C1 segment of cervical spinal cord (tissue), 14 donors: ENCODE measurements at places on chromosomes 6 and 20.

- DNase-seq = no peak
These were observed 155.1 kb downstream of the SASH1 start for GRCh38 chr6:148497717-148498116.

GRCh38 chr6:42166444-42167141, 6.6 kb upstream of the GUCA1A start:
- DNase-seq = peak; percentile 19

DNA sequence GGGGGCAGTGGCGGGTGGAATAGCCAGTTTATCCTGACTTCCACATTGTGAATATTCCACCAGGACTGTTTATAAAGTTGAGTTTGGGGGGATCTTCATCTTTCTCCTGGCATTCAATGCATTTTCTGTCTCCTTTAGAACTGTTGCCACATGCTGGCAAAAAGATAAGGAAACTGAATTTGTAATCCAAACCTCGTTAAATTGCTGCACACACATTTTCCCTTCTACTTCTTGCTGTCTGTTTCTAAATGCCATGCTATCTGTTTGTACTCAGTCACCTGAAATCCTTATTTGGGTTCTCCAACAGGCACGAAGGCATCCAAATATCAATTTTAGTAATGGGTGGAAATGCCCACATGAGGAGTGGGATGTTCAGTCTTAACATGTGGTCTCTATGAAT, 180.2 kb upstream of the CCN2 start:
- DNase-seq = no peak

DNA sequence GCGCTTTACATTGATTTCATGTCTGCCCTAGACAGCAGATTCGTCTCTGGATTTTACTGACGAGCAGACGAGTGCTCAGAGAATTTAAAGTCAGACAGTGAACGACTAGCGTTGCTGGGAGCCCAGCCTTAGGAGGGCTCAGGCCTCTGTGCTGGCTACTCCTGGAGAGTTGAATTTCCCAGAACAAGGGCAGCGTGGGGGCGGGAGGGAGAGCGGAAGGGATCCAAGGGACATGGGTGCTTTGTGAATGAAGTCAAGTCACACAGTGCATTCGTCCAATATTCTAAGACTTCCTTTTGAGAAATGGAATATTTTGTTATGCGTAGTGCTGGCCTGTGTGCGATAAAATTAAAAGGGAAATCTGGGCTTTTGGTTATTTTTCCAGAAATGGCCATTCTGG, 126.5 kb downstream of the MYLK4 start:
- DNase-seq = no peak

DNA sequence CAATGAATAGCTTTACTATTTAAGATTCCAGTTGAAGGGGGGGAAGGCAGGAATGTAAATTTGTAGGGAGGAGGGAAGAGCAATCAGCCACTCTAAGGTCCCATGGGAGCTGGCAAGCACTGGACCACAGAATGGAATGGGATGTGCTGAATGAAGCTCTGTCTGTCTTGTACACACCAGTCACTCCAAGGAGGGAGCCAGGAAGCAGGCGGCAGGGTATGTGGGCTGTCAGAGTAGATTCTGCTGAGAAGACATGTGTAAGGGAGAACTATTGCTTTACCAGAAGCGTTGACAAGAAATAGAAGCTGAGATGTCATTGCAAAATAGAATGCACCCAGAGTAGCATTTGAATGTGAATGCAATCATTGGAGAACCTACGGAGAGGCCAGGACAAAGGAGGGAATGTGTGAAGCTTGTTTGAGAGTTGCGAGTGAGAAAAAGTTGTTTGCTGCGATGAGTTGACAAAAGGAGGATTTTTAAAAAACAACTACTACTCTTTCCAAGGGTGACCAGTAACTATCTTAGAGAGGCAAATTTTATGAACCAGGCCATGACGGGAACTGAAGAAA, 25.2 kb upstream of the PDE7B start:
- DNase-seq = no peak

DNA sequence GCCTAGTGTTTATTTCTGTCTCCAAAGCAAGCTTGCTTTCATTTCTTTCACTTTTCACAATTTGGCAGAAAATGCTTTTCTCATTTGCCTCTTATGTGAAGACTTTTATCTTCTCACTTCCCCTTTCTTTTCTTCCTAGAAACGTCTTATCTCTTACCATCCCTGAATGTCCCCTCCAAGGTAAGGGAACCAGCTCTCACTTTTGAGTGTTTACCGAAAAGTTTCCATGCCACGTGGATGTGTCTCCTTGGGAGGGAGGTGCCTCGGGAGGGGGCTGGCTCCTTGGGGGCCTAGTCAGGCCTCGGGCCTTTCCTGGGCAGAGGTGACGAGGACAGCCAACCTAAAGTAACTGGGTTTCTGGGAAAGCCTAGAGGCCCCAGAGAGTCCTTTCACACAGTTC, 127.4 kb downstream of the CD24 start:
- no peak for DNase-seq

GRCh38 chr6:50966532-50966931, 147.9 kb downstream of the TFAP2B start:
- no peak for DNase-seq

GRCh38 chr6:135117413-135117968, 62.9 kb upstream of the HBS1L start:
- no peak for DNase-seq

DNA sequence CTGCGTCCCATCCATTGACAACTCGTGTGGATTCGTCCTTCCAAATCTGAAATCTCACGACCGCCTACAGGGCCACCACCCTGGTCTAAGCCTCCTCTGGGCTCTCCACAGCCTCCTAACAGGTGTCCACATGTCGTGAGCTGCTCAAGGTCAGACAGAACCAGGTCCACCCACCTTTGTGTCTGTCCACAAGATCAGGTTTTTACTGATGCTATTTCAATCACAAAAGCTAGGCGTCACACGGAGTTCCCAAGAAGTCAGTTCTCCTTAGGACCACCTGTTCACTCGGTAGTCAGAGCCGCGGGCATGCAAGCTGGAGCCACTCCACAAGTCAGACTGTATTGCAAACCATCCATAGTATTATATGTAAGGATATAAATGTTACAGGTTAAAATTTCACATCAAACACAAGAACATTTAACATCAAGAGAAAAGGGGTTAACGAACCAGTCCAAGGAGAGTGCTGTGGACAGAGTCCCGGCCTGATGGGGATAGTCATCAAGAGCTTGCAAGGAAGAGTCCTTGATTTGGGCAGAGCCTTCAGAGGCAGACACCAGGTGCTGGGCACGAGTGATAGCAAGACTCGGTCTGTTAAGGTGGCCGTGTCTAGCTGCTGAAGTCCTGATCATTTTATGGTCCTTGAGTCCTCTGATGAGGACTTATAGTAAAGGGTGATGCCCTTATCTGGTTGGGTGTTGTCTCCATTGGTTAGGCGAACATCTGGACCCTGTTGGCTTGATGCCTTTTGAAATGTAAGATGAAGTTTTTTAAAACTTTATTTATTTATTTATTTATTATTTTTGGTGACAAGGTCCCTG, 731 bp upstream of the DNPH1 start:
- DNase-seq = no peak

DNA sequence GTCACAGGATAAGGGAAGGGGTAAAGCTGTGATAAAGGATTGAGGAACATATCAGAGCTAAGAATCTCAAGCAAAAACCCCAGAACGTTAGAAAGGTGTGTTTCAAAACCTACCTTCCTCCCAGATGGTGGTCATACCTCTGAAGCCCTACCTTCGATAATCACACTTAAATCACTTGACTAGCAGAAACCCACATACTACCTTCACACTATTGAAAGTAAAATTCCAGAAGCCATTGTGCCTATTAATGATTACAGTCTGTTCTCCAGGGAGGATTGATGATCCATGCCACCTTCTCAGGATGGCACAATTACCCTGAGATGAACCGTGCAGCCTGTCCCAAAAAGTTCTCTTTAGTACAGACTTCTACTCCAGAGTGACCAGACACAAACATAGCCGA, 72.3 kb upstream of the SOX4 start:
- no peak for DNase-seq

DNA sequence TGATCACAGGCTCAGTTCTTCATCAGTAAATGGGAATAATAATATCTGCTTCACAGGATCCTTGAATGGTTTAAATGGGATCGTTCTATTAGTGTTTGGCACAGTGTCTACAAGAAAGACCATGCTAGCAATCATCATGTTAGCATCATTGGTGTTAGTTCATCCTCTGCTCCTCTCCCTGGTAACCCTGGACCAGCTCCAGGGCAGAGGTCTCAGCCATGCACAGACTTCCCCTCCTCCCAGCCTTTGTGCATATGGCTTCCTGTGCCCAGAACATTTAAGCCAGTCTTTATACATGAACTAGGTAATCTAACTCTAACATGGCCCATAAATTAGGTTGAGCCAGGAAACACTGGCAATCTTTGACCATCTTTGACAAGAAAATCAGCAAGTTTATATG, 180.2 kb downstream of the EPM2A start:
- DNase-seq = no peak

DNA sequence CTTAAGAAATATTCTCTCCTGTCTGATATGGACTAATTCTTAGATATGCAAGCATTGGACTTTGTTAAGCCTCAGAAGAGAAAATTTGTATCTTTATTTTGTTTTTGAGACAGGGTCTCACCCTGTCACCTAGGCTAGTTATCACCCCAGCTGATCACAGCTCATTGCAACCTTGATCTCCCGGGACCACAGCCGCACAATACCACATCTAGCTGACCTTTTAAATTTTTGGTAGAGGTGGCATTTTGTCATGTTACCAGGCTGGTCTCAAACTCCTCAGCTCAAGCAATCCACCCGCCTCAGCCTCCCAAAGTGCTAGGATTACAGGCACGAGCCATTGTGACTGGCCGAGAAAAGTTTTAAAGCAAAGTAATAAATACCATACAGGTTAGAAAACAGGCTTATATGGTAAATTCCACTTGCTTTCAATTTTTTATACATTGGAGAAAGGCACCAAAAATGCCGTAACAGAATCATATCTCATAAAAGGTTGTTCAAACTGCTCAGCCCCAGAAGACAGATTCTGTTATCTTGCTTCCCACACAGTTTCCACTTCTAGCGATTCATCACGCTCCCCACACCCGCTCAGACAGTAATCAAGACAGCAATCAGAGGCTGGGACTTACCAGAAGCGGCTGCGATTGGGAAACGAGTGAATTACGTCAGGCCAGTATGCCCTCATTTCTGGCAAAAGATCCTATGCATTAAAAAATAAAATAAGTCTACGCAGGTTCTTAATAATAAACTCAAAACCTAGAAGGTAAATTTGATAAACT, 13.8 kb downstream of the RNASET2 start:
- no peak for DNase-seq

GRCh38 chr6:137496368-137496767, 2.2 kb upstream of the OLIG3 start:
- no peak for DNase-seq

GRCh38 chr6:139423037-139423703, 48.7 kb upstream of the CITED2 start:
- no peak for DNase-seq

DNA sequence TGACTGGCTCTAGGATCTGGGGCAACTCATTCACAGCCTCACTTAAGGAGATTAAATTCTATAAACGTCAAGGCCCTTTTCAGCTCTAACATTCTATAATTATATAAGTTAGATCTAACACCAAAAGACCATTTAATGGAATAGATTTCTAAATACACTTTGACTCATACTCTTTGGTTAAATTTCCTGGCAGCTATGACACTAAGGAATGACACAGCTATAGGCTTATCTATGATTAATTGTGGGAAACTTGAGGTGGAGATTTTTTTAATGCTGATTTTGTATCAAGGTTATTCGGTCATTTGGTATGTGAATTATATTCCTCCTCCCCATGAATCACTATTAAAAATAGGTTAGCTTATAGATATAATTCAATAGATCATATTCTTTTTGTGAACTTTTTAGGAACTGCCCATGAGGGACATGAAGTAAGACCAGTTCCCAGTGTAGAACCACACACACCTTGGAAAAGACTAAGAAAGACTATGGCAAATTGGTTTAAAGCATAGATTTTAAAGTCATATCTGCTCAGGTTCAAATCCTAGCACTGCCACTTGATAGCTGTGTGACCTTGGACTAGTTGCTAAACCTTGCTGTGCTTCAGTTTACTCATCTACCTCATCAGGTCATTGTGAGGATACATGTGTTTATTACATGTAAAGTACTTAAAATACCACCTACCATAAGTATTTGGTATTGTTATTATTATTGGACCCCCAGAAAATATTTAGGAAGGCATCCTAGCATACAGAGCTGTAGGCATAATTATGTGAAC, 116.0 kb downstream of the CRYBG1 start:
- DNase-seq = no peak

GRCh38 chr6:63475707-63476106, 96.6 kb upstream of the LOC128125822 start:
- DNase-seq = no peak

DNA sequence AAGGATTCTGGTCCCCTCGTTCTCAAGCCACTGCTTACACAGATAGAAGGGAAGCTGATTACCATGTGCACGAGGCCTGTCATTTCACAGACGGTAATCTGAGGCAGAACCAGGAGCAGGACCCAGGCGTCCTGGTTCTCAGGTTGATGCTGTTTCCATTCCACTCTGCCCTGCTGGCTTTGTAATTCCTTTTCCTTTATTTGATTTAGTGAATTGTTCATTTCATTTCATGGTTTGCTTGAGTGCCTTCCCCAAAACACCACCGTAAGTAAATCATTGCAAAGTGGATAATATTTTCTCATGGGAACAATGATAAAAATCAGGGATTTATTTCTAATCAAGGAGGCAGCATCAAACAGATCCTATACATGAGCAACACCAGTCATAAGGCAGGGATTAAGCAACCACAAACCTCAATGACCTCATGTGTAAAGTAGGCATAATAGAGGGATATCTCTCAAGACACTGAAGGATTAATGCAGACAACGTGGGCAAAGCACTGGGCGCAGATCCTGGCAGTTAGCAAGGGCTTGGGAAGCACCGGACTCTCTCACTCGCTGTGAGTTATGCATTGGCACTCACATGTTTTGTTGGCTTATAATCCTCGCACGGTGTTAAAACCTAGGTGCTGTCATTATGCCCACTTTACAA, 229.5 kb upstream of the FOXQ1 start:
- DNase-seq = no peak

DNA sequence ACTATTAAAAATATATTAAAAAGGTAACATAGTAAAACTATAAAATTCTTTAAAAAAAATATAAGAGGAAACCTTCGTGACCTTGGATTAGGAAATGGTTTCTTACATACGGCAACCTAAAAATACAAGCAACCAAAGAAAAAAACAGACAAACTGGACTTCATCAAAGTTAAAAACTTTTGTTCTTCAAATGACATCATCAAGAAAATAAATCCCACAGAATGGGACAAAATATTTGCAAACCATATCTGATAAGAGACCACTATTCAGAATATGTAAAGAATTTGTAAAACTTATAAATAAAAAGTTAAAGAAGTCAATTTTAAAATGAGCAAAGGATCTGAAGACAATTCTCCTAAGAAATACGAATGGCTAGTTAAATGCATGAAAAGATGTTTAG, 110.0 kb downstream of the ATG5 start:
- no peak for DNase-seq

- DNase-seq = no peak
These were observed 223.9 kb downstream of the PRL start for GRCh38 chr6:22072949-22073348.
